ENCODE measurements at places on chromosomes 7 and 10.

DNA sequence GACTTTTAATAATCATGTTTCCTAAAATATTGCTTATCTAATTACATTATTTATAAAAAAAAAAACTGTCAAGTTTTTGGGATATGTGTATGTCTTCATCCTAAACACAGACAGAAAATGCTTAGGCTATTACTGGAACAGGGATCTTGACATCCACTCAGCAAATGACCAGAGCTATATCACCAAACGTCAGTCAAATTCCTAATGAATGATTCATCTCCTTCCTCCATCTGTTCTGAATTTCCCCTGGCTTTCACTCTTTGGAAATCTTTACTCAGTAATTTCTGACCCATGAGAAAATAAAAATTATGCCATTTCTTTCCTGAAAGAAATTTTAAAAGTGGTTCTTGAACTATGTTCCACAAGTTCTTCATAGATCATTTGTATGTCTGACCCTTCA, 552.4 kb upstream of the KCND2 start:
- DNase-seq: no peak

- DNase-seq: no peak
These were observed 340.8 kb downstream of the KCNMA1 start for GRCh38 chr10:77296534-77297392.

DNA sequence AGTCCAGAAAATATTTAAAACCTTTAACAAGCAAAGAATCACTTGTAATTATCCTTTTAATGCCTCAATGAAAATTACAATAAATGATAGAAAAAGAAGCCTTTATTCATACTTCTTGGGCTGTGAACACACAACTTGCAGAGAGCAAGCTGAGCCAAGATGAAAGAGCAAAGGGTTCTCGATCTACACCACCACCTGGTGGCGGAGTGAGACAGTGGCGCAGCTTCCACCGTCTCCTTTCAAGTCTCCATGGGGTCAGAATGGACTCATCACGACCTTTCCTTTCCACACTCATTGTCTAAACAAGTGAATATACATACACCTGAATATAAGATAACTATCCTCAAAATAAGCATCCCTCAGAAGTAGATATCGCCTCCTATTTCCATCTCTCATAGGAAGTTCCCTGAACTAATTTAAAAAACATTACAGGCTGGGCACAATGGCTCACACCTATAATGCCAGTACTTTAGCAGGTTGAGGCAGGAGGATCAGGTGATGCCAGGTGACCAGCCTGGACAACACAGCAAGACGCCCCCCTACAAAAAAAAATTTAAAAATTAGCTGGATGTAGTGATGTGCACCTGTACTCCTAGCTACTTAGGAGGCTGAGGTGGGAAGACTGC, 40.7 kb downstream of the ATE1 start:
- DNase-seq: no peak

DNA sequence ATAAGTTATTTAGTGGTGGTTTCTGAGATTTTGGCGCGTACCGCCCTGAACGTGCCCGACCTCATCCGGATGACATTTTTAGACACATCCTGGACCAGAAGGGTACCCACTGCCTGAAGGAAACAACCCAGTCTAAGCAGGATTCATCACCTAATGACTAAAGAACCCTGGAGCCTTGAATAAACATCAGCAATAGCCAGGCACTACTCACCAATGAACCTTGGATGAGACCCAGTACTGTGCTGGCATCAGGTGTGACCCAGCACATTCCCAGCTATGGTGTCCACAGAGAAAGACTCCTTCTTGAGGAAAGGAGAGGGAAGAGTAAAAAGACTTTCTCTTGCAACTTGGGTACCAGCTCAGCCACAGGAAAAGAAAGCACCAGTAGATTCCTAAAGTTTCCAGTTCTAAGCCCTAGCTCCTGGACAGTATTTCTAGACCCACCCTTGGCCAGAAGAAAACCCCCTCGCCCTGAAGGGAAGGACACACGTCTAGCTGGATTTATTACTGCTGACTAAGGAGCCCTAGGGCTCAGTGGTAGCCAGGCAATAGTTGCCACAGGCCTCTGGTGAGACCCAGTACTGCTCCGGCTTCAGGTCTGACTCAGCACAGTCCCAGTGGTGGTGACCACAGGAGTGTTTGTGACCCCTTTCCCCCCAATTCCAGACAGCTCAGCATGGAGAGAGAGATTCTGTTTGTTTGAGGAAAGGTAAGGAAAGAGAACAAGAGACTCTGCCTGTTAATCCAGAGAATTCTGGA, 32.5 kb downstream of the ZNF277 start:
- no peak for DNase-seq

- DNase-seq: no peak
These were observed 79.2 kb downstream of the ZMIZ1 start for GRCh38 chr10:79147796-79148451.

GRCh38 chr10:96588616-96589419, 2.0 kb upstream of the TM9SF3 start:
- no peak for DNase-seq

GRCh38 chr10:122173337-122173736, 97.8 kb upstream of the BTBD16 start:
- DNase-seq: no peak

DNA sequence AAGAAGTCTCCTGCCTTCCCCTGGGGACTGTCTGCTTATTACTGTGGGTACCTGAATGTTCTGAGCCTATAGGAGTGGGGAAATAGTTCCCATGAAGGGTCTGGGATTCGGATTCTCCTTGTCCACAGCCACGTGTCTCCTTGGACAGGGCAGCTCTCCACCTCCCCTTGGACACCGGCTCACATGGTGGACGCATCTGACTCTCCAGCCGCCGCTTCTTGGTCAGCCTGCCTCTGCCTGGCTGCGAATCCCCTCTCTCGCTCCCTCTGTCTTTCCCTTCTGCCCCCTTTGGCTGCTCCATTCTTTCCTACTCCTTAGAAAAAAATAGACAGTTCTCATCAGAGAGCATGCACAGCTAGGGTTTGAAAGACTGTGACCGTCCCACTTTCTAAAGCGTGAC, 46.9 kb downstream of the JAKMIP3 start:
- DNase-seq: no peak

DNA sequence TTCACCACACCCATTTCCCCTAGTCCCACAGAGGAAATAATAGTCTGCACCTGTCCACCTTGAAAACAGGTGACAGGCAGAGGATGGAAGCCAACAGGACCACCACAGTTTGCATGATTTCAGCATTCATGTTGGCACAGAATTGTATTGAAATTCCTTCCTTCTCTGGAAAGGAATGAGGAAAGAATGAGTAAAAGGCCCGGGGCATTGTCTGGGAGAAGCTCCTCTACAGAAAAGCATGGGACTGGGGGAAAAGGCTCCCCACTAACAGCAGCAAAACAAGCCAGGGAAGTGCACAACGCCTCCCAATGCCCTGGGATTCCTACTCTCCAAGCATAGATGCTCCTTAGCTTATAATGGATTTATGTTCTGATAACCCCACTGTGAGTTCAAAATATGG, 28.5 kb upstream of the TOMM7 start:
- no peak for DNase-seq

GRCh38 chr7:82594665-82595064, 151.1 kb upstream of the CACNA2D1 start:
- no peak for DNase-seq

DNA sequence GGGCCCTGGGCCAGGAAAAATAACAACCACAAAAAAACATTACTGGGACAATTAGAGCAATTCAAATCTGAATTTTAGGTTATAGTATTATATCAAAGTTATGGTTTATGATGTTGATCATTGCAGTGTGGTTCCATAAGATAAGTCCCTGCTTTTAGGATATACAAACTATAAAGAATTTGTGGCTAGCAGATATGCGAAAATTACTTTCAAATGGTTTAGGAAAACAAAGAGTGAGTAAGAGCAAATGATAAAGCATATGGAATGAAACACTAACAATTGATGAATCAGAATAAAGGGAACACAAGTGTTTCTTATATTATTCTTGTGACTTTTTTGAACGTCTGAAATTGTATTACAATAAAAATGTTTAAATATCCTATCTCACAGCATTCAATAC, 64.4 kb upstream of the HECTD2 start:
- no peak for DNase-seq

GRCh38 chr7:118372530-118372929, 148.0 kb downstream of the ANKRD7 start:
- DNase-seq: no peak

DNA sequence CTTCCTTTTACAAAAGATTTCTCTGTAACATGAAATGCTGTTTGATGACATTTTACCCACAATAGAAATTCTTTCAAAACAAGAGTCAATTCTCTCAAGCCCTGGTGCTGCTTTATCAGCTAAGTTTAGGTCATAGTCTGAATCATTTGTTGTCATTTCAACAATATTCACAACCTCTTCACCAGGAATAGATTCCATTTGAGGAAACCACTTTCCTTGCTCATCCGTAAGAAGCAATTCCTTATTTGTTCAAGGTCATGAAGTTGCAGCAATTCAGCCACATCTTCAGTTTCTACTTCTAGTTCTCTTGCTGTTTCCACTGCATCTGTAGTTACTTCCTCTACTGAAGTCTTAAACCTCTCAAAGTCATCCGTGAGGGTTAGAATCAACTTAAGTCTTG, 315.3 kb downstream of the TYW1 start:
- no peak for DNase-seq

- no peak for DNase-seq
These were observed 199.2 kb upstream of the MEOX2 start for GRCh38 chr7:15885678-15886077.

DNA sequence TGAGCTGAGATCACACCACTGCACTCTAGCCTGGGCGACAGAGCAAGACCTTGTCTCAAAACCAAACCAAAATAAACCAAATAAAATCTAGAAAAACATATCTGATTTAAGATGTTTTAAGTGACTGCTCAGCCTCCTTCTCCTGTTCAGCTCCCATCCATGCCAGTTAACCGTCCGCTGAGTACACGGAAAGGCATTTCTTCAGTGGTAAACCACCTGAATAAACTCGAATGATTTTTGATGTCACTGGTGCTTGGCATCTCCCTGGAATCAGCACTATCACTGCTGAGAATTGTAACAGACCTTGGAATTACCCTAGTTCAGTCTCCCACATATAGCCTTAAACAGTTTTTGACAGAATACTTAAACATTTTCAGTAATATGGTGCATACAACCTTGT, 24.1 kb upstream of the NRCAM start:
- DNase-seq: no peak

- no peak for DNase-seq
These were observed 8.9 kb downstream of the GLI3 start for GRCh38 chr7:42227936-42228591.

DNA sequence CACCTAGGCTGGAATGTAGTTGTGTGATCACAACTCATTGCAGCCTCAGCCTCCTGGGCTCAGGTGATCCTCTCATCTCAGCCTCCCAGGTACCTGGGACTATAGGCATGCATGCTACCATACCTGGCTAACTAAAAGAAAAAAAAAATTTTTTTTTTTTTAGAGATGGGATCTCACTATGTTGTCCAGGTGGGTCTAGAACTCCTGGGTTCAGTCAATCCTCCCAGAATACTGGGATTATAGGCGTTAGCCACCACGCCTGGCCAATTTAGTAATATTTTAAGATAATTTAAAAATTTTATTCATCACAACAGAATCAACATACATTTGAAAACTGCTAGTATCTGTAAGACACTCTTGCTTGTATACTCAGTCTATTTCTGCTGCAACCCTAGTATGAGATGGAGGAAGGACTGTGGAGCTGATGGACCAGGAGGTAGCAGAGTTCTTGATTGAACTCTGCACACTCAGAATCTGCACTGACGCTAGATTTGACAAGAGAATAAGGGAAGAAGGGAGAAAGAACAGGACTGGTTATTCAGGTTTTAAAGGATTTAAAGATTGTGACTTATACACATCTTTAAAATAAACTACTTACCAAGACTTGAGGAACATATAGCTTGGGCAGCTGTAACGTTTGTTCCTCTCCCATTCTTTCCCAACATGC, 57.6 kb downstream of the VCL start:
- no peak for DNase-seq

- DNase-seq: no peak
These were observed 58.4 kb upstream of the WAPL start for GRCh38 chr10:86579883-86580520.

- no peak for DNase-seq
These were observed 8.8 kb upstream of the ZNF503 start for GRCh38 chr10:75410132-75411005.

- DNase-seq: no peak
These were observed 22.7 kb upstream of the SMNDC1 start for GRCh38 chr10:110327262-110327914.

DNA sequence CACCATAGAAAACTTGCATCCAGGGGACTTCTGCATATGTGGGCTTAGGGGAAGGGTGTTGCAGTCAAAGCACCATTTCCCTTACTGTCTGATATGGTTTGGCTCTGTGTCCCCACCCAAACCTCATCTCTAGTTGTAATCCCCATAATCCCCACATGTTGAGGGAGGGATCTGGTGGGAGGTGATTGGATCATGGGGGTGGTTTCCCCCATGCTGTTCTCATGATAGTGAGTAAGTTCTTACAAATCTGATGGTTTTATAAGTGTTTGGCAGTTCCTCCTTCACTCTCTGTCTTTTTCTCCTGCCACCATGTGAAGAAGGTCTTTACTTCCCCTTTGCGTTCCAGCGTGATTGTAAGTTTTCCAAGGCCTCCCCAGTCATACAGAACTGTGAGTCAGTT, 177.4 kb downstream of the ADK start:
- no peak for DNase-seq

DNA sequence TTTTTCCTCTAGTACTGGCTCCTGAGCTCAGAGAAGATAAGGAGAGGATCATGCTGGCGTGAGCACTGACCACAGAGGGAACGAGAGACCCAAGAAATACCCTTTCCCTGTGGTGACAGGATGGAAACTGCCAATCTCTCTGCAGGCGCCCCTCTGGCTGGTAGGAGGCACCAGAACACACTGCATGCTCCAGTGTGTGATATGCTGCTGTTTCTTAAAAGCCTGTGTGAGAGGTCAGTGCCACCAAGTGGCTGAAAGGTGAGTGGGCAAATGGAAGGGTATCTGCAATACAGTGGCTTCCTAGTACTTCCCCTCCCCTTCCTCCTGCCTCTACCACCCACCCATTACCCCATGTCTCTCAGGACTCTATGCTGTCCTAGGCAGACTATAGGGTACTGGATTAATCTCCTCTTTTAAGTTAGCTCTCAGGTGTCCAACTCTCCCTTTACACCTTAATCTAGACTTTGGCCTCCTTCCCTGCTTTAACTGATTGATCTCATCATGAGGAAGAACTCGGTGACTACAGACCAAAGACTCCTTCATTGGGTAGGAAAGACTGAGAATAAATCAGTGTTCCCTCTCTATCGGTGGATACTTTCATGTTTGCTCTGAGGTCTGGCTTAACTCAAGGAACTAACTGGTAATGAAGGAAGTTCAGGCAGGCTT, 283.6 kb downstream of the ADRA2A start:
- DNase-seq: no peak

DNA sequence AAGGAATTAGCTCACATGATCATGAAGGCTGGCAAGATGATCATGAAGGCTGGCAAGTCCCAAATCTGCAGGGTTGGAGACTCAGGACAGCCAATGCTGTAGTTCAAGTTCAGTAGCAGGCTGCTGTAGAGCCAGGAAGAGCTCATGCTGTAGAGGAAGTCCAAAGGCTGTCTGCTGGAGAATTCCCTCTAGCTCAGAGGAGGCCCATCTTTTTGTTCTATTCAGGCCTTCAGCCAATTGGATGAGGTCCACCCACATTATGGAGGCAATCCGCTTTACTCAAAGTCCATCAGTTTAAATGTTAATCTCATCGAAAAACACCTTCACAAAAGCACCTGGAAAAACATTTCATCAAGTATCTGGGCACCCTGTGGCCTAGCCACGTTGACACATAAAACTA, 24.8 kb upstream of the FAM171A1 start:
- no peak for DNase-seq

All from activated naive CD8-positive, alpha-beta T cell treated with anti-CD3 and anti-CD28 coated beads, Interleukin-2, amount 50 U/mL, for 16 hours (primary cell).